Liver (tissue), 10 donors: ENCODE measurements at places on chromosomes 7 and 10.

DNA sequence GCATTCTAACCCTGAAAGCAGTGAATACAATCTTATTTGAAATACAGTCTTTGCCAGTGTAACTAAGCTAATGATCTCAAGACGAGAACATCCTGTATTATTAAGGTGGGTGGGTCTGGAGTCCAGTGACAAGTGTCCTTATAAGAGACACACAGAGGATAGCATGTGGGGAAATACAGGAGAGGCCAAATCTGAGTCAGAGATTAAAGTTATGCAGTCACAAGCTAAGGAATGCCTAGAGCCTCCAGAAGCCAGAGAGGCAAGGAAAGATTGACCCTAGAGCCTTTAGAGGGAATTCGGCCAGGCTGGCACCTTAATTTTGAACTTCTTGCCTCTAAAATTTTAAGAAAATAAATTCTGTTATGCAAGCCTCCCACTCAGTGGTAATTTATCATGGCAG, 87.5 kb upstream of the HGF start:
- no peak overlapping the region for H3K4me3 ChIP-seq
- no peak for DNase-seq
- H3K36me3 ChIP-seq: no peaks in the 10 kb centered on the region
- no peaks in the 10 kb centered on the region for H3K27me3 ChIP-seq
- H3K27ac ChIP-seq: no peak overlapping the region
- no peaks in the 10 kb centered on the region for H3K4me1 ChIP-seq

DNA sequence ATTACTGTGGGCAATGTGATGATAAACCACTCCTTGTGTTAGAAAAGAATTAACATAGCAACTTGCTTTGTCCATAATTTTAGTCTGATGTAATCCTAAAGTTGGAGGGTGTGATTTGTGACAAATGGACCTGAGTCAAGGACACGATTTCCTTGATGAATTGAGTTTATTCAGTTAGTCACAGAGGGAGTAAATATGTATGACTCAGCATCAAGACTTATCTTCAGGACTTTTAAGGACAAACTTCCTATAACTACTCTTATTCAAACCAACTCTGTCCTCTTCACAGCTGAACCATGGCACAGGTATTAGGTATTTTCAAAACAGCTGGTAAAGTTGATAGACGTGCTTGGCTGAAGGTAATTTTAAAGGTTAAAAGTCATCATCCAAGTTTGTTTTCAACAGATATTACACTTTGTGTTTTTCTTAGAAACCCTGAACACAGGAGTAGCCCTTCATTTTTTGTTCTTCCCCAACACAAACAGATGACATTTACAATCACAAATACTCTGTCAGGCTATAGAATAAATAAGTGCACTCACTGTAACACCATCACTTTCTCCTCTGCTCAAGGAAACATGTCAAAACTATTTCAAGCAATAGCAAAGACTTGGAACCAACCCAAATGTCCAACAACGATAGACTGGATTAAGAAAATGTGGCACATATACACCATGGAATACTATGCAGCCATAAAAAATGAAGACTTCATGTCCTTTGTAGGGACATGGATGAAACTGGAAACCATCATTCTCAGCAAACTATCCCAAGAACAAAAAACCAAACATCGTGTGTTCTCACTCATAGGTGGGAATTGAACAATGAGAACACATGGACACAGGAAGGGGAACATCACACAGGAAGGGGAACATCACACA, 54.5 kb downstream of the COA1 start:
- no peak overlapping the region for H3K4me3 ChIP-seq
- DNase-seq: no peak
- no peaks in the 10 kb centered on the region for H3K27me3 ChIP-seq
- H3K4me1 ChIP-seq: no peaks in the 10 kb centered on the region
- H3K36me3 ChIP-seq: no peaks in the 10 kb centered on the region

DNA sequence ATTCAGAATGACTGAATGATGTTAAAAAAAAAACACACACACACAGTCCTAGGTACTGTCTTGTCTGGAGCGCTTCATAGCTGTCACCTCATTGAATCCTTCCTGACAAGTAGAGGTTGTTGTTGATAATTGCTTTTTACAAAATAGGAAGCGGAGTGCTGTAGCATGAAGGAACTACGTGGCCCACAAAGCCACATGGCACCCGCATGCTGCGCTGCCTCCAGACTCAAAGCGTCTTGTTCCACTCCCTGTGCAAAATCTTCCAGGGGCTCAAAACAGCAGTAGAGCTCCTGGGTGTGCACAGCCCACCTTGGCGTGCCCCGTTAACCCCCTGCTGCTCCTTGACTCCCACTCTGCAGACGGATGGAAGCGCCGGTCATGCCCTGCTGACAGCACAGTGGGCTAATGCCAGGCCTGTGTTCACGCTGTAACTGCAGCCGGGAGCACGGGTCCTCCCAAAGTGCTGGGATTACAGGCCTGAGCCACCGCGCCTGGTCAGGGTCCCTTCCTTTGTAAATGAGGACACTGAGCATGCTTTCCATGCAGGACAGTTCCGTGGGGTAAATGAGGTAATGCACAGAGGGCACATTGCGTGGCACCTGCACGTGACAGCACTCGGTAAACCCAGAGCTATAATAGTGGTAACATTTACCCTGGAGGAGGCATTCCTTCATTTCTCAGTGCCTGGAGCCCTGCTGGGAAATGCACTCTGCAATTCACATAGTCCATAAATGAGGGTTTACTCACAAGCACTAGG, 91.1 kb upstream of the GNA12 start:
- no peaks in the 10 kb centered on the region for H3K4me1 ChIP-seq
- H3K4me3 ChIP-seq: no peak overlapping the region
- no peaks in the 10 kb centered on the region for H3K27me3 ChIP-seq
- DNase-seq: no peak
- no peak overlapping the region for H3K27ac ChIP-seq

- H3K27me3 ChIP-seq: no peaks in the 10 kb centered on the region
- H3K36me3 ChIP-seq: no peaks in the 10 kb centered on the region
- DNase-seq: peak; percentile 57
- H3K4me1 ChIP-seq: peaks cover 3% of the 10 kb centered on the region
- H3K27ac ChIP-seq: no peak overlapping the region
These were observed 12.2 kb downstream of the UBE3C start for GRCh38 chr7:157150882-157151281.
